HAP-1 (cell line): ENCODE measurements at places on chromosomes 2 and 18.
A peak's percentile ranks its signal among the peaks of the same experiment; 100 is the strongest.

- no peak for DNase-seq
These were observed 205.0 kb downstream of the C1D start for GRCh38 chr2:67857836-67858235.

- DNase-seq, result no peak
These were observed 29.9 kb downstream of the TPGS2 start for GRCh38 chr18:36798738-36799473.

DNA sequence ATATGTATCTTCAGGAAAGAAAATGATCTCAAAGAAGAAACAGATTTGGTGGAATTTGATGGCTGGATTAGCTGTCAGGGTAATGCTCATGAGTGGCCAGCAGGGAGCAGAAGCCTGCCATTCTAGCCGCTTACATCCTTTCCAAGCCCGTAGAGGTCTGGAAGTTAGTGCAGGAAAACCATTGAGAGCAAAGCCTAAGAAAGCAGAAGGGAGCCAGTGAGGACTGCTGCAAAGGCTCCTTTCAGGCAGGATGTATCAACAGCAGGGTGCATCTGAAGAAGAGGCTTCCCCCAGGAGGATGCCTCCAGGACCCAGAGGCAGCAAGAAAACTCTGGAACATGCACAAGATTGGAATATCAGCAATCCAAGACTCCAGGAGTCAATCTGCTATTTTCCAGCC lies 22.9 kb upstream of the LBH start:
- peak; percentile 72 for DNase-seq

GRCh38 chr2:85772019-85772745 lies 18.4 kb downstream of the ATOH8 start:
- DNase-seq, result peak; percentile 36

GRCh38 chr2:142557391-142557790 lies 320.1 kb upstream of the KYNU start:
- DNase-seq, result no peak

GRCh38 chr2:230327418-230328154 lies 593 bp downstream of the SP140L start:
- no peak for DNase-seq

- DNase-seq, result no peak
These were observed 196.0 kb downstream of the LDLRAD4 start for GRCh38 chr18:13414521-13414920.

- peak; percentile 99 for DNase-seq
These were observed 98.3 kb upstream of the ID2 start for GRCh38 chr2:8583400-8584173.

DNA sequence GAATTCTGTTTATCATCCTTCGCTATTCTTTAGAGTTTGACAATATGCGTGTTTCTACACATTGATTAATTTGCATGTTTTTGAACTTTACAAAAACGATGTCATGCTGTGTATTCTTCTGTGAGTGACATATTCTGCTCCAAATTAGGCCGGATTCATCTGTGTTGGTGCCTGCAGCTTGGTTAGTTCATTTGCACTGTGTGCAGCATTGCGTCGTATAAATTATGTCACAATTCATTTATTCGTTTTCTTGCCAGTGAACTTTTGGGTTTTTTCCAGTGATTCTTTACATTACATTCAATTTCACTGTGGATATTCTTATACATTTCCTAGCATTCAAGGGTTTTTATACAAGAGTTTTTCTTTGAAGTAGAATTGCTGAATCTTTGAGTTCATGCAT lies 118.3 kb downstream of the KCNF1 start:
- no peak for DNase-seq

DNA sequence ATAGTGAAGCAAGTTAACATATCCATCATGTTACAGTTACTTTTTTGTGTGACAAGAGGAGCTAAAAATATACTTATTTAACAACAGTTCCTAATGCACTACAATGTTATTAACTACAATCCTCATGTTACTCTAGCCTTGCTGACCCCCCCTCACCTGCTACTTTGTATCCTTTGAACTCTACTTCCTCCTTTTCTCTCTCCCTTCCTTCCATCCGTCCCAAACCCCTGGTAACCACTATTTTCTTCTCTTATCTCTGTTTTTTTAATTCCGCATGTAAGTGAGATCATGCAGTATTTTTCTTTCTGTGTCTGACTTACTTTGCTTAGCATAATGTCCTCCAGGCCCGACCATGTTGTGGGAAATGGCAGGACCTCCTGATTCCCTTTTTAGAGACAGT lies 59.4 kb downstream of the NPAS2 start:
- no peak for DNase-seq

DNA sequence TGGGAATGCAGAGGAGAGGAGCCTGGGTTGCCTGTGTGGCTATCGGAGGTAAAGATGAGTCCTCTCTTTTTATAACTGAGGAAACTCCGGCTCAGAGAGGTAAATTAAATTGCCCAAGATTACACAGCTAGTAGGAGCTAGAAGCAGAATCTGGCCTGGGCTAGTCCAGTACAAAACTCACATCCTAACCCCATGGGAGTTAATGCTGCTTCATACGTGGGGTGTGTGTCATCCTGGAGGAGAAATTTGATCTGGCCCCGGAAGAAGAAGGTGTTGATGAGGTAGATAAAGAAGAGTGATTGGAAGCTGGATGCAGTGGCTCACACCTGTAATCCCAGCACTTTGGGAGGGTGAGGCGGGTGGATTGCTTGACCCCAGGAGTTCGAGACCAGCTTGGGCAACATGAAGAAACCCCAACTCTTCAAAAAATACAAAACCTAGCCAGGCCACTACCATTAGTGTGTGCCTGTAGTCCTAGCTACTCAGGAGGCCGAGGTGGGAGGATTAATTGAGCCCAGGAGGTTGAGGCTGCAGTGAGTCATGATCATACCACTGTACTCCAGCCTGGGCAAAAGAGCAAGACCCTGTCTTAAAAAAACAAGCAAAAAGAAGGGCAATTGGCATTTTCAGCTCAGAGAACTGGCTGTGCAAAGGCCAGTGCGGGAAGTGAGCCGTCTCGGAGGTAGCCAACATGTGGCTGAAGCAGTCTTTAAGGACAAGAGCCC lies 33.7 kb downstream of the CTIF start:
- no peak for DNase-seq

DNA sequence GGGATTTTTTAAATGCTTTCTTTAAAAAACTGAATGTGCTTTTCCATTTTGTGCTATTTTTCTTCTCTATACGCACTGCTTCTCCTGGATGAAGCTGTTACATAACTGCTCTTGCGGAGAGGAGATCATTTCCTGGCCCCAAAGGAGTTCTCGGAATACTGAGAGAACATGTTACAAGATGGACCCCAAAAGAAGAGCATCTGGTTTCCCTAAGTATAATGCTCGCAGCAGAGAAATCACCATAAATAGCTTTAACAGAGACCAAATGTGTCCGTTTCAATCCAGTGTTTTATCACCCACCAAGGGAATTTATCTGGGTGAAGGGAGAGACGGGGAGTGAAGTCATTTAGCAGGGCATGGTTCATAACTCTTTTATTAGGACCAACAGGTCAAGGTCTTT lies 80.1 kb downstream of the RBM43 start:
- no peak for DNase-seq

DNA sequence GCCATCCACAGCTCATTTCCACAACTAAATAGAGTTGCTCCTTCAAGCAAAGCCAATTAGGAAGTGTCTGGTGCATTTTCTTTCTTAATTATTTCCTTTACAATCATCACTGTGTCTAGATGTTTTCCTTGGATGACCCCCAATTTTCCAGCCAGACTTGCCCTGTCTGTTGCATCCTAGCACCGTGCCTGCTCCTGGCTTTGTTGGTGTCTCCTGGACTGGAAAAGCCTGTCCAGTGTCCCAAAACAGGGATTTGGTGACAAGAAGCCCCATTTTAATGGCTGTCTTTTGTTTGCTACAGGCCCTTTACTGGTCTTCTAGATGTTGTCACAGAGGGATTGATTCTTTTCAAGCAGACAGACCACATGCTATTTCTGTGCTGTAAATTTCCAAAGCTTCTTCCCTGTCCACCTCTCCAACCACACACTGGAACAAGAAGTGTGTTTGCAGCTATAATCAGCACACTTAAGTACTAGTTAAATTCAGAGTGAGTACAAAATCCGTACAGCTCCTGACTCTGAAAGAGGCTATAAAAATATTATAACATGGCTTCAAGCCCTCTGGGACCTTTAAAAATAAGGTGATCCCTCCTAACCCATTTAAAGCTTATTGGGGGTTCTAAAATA lies 38.4 kb downstream of the RNF144A start:
- no peak for DNase-seq
